ENCODE measurements at places on chromosomes 7 and 10.

DNA sequence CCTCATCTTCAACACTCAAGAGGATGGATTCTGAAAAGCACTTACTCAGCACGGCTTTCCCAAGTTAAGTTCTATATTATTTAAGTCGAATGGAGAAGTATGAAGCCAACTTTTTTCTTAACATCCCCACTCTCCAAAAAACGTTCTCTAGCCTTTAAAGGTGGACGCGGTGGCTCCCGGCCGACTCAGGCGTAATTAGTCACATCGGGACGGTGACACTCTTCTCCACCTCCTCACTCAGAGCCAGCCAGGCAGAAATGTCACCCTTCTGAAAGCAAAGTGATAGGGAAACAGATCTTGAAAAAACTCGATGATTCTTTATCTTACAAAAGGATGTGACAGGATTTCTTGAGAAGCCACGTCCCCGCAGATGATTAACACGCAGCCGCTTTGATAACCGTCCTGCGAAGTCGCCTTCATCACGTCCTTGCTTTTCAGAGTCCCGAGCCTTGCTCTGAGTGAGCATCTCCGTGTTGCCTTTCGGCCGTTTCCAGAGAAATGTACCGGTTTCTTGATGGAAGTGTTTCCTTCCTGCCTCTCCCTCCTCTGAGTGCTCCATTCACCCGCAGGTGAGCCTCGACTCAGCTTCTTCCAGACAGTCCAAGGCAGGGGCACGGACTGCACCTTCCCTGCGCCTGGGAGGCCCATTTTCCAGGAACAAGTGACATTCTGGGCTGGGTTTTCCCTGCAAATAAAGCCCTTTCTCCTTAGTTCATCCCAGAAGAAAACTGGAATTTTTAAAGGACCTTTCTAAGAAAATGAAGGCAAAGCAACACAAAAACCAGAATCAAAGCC lies 314.8 kb downstream of the DNAJB6 start:
- DNase-seq, result no peak

- no peak for DNase-seq
These were observed 222.8 kb downstream of the RAB11FIP2 start for GRCh38 chr10:117823980-117824379.

DNA sequence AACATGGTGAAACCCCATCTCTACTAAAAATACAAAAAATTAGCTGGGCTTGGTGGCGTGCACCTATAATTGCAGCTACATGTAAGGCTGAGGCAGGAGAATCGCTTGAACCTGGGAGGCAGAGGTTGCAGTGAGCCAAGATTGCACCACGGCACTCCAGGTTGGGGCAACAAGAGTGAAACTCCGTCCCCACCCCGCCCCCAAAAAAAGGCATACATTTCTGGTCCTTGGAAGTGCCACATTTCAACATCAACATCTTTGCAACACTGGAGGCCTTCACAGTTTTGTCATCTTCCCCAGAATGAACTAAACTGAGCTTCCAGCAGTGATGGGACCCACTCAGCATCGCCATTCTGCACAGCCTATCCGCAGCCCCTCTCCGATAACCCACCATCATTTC lies 36.6 kb downstream of the FAM53B start:
- no peak for DNase-seq

- DNase-seq, result no peak
These were observed 17.8 kb downstream of the TMEM209 start for GRCh38 chr7:130187360-130187759.

- no peak for DNase-seq
These were observed 126.8 kb upstream of the ODAD2 start for GRCh38 chr10:28125701-28126100.

- DNase-seq, result no peak
These were observed 125.1 kb downstream of the ADAM12 start for GRCh38 chr10:126263006-126263676.

DNA sequence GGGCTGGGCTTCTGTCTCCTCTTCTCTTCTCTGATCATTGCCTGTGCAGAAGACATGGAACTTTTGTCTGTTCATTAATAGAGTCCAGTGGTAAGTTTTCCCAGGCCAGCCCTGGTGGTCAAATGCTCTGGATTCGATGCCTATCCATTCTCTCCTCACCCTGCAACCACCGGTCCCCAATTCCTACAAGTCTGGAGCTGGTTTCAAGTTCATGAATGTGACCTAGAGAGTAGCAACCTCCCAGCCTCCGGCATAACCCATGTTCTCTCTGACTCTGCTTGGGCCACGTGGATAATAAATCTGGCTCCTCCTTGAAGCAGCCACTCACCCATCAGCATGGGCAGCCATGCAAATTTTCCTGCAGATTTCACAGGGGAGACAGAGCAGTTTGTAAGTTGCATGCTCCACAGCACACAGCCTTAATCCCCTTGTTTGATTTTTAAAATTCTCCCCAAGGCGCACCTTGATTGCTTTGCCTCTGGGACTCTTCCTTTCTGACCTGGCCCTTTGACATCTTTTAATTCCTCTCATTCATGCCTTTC lies 37.3 kb upstream of the PDZD8 start:
- DNase-seq, result no peak

GRCh38 chr7:121187222-121187621 lies 141.6 kb upstream of the WNT16 start:
- DNase-seq, result no peak
